ENCODE measurements at places on chromosomes 12 and 14.

DNA sequence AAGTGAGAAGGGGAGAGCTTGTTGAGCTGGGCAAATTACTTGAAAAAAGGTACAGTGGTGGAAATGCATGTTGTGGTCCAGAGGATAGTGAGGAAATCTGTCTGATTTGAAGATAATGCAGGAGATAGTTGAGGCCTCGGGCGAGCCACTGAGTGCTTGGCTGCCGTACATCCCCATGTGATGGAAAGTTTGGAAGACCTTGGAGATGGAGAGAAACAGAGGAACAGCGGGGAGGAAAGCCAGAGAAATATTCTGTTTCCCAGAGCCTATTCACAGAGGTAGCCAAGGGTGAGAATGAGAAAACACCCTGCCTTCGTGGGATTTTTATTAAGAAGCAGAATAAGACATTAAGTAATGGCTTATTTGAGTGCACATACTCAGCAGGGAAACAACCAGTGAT lies 498.2 kb downstream of the BCL11B start:
- DNase-seq, result no peak

GRCh38 chr12:40002178-40003169 lies 103.4 kb downstream of the SLC2A13 start:
- no peak for DNase-seq

GRCh38 chr14:97166497-97166896 lies 369.3 kb downstream of the VRK1 start:
- no peak for DNase-seq

DNA sequence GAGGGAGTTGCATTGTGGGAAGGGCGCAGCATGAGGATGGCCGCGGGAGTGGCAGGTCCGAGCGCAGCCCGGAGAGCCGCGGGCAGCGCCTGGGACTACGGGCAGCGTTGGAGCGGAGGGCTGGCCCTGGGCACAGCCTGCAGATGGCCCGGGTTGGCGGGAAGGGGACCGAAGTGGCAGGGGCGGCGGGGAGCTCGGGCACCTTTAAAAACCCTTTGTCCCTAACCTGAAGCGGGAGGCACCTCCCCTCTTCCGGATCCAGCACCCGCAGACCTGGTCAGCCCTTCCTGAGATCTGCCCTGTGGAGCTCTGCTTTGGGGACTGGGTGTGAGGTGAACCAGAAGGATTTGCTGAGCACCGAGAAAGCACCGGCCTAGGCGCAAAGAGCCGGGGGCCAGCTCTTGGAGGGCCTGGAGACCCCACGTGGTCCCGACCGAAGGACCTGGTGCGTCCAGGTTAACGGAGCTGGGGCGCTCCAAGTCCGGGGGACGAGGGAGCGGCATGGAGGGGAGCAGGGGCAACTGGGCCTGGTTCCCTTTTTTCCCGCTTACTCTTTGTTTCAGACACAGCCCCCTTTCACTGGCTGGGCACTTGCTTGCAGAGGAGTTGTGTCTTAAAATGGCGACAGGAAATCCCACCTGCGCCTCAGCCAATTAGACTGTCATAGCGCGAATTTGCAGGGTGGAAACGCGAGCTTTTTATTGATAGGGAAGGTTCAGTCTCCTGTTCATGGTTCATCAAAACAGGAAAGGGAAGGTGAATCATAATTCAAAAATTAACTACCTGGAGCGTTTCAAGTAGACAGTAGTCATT lies 792 bp upstream of the SLC38A1 start:
- DNase-seq, result peak; percentile 85

DNA sequence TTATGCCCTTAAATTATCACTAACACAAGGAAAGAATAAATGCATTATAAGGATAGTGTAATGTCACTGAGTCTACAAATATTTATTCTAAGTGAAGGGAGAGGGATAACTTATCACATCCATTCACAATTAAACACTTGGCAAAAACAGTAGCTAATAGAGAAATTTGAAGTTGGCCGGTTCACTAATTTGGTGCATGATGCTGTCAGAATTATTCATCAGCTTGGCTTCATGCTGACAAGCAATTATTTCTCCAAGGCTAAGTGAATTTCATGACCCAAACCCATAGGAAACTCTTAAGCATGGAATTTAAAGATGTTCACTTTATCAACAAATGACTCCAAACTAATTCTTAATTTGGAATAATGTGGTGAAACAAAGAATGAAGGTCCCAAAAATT lies 25.0 kb upstream of the NR1H4 start:
- DNase-seq, result no peak

GRCh38 chr12:68304626-68305025 lies 27.5 kb downstream of the MDM1 start:
- no peak for DNase-seq

GRCh38 chr12:106254724-106255123 lies 6.9 kb upstream of the CKAP4 start:
- DNase-seq, result no peak

DNA sequence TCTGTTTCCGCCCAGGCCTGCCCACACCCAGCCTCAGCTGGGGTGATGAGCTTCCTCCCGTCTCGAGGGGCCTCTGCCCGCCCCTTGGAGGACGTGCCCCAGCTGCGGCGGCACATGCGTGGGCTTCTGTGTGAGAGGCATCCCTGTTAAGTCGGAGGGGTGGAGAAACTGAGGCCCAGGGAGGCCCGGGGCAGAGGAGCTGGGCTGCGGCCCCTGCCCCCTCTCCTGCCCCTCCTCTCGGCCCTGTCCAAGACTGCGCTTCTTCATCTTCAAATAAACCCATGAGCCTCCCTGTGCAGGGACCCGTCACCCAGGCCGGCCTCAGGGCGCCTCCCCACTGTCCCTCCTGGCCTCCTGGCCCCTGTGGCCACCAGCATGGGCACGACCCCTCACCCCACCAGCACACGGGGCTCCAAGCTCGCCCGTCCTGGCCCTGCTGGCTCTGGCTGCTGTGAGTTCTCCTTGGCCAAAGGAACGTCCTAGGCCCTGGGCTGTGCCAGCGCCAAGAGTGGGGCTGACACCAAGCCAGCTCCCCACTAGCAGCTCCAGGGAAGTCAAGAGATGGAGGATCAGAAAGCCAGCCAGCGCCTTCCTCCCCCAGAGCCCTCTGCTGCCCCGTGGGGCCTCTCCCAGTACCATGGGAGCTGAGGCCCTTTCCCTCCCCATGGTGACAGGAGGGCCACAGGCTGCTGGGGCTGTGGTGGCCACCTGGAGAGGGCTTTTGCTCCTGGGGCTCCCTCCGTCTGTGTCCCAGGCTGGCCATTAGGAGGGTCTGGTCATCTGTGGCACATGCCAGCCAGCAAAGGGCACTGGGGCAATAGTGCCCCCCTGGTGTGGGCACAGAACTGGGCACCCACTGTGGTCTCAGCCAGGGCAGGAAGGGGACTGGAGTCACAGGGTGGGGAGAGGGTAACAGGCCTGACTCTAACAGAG lies 180.4 kb downstream of the KIF26A start:
- DNase-seq, result no peak

DNA sequence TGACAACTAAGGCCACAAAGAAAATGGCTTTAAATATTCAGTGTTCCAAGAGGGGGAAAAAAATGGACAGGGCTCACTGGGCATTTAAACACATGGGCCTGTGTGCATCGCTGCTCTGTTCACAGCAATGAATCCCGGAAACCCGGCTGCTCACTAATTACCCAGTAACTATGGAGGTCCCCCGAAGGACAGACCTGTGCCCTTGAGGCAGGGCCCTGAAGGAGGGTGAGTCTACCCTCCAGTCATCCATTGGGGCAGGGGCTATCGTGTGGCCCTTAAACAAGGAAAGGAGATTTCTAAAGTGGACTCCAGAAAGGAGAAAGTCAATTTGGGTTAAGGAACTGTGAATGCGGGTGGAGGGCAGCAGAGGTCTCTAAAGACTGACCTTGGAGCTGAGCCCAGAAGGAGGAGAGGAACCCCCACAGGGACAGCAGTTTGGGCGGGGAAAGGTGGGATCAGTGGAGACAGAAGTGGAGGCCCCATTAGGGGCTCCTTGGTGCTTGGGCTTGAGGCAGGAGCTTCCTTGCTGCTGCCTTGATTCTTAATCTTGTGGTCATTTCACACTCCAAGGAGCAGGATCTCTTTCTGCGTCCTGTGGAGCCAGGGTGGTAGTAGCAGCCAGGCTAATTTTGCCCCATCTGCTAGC lies 1.4 kb upstream of the CLMN start:
- no peak for DNase-seq

- no peak for DNase-seq
Observed at GRCh38 chr12:80129895-80130530, 30.7 kb downstream of the OTOGL start.

DNA sequence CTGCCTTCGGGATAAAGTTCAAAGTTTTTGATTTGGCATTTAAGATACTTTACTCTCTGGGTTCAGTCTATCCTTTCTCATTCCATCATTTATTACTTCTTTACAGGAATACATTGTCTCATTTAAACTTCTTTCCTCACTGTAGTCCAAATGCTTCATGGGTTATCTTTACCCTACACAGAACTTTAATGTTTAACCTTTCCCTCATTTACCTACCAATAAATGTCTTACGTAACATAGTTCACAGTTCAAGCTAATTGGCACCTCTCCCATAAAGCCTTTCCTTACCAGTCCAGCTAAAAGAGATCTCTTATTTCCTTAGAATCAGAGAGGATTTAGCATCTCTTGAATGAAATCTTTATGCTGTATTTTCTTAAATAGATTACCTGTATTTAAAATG lies 476.3 kb upstream of the SEL1L start:
- no peak for DNase-seq

DNA sequence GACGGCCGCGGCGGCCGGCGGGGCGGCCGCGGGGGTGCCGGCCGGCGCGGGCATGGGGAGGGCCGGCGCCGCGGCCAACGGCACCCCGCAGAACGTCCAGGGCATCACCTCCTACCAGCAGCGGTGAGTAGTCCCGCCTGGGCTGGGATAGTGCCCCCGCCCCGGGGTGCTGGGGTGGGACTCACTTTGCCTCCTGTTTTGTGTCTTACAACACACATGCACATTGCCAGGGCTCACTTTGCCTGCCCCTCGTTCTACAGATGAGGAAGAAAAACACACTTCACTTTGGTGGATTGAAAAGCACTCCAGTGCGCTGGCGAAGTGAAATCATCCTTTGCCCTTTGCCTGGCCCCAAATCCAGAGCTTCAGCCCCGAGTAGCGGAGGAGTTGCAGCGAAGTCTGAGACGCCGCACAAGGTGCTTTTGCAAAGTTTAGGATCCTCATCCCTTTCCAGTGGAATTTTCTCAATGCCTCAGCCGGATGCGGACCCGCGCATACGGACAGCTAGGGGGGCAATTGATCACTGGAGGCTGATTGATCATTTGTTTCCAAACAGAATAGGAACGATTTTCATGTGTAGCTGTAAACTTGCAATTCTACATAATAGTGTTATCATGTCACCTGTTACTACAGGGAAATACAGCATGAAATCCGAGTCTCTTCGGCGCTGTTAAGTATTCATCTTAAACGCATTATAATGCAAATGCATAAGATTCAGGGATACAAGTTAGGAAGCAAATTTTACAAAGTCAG lies 3.6 kb upstream of the NPAS3 start:
- no peak for DNase-seq

- peak; percentile 36 for DNase-seq
Observed at GRCh38 chr12:108724054-108724889, 7.0 kb downstream of the CORO1C start.

- no peak for DNase-seq
Observed at GRCh38 chr12:128791395-128792322, 32.1 kb downstream of the SLC15A4 start.

DNA sequence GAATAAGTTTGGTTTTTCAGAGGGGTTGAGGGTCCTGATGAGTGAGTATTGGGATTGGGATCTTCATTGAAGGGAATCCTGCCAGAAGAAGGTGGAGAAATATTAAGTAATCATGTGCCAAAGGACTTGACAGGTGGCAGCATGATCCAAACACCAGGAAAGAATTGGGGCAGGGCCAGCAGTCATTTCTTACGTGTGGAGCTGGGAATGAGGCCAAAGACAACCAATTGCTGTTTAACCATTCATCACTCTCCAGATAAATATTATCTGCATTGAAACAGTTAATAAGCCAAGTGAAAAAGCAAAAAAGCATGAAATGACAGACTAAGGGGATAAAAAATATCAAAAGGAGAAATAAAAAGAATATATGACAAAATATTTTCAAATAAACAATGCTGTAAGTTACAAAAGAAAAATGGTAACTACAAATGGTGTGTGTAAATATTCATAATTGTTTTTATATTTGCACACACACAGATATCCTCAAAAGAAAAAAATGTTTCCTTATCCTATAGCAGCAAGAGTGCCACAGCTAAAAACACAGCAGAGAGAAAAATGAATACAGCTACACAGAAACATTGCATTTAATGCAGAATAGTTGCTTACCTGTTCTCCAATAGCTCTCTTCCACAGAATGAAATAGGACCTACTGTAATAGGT lies 26.2 kb downstream of the C2CD5 start:
- DNase-seq, result no peak

GRCh38 chr14:100747736-100748135 lies 21.0 kb downstream of the DLK1 start:
- no peak for DNase-seq

DNA sequence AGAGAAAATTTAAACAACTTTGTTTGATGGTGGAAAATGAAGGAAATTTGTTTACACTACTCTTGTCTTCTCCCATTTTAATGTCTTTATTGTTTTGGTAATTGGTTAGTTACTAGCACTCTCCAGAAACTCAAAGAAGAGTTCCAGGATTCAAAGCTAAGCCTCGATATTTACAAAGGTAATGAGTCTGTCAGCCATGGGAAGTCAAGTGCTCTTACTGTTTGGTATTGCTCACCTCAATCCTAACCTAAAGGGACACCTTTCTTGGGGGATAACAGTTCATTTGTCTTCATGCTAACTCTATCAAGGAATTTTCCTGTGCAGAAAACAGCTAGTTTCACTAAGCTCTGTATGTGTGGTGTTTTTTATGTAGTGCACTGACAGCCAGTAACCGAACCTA lies 222.9 kb upstream of the LMO3 start:
- DNase-seq, result no peak

DNA sequence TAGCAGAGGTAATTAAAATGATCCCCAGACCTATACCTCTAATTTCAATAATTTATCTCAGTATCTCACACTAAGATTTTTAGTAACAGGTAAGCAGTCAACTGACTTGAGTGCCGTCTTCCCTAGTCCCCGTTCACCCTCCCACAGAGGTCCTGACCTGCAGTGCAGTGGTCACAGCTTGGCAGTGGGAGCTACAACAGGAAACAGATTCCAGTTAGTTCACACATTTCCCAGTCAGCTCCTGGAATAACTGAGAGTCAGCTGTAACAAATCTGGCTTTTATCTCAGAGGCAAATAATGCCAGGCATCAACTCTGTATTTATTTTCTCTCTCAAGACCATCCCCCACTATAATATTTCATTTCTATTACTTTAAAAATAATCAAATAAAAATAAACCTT lies 308.2 kb downstream of the ATP23 start:
- no peak for DNase-seq

DNA sequence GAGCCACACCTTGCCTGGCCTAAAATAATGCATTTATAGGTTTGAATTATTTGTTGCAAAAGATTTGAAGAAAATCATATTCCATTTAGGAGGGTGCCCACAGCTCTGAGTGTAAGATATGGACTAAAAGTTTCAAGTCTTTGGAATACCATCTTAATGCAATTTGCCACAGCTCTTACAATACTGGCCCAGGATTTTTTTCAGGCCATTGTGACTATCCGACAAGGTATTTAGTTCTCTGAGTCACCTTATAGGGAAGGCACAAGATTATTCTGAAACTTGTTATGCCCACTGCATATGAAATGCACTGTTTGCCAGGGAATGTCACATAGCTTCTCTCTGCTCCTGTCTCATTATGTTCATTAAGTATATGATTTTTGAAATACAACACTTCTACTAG lies 29.6 kb upstream of the SLC6A13 start:
- no peak for DNase-seq

- DNase-seq, result no peak
Observed at GRCh38 chr12:63989301-63989845, 144.9 kb downstream of the SRGAP1 start.
